GM23248 (cell line): ENCODE measurements at places on chromosomes 1 and 21.

GRCh38 chr1:215557504-215557903, 9.6 kb upstream of the KCTD3 start:
- no peak for DNase-seq

DNA sequence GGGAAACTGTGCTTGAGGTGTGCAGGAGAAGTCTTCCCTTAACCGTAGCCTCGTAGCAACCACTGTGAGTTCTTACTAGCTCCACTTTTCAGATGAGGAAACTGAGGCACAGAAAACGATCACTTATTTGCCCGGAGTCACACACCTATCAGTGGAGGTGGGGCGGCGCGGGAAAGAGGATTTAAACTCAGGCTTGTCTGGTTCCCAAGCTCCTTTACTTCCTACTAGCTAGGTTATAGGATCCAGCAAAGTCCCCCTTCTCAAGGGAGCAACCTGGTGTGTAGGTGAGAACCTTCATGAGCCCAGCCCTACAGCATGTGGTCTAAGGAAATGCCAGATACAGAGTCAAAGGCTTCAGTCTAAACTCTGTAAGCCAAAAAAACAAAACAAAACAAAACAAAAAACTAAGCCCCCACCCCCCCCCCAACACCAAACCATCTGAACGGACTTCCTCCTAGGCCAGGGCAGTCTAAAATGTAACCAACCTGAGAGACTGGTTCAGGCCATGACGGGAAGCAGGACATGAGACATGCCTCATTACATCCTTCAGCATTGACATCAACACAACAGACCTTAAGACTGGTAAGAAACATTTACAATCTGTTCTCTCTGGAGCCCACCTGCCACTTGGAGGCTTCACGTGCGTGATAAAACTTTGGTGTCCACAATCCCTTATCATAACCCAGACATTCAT, 709 bp upstream of the FBXO42 start:
- no peak for DNase-seq

DNA sequence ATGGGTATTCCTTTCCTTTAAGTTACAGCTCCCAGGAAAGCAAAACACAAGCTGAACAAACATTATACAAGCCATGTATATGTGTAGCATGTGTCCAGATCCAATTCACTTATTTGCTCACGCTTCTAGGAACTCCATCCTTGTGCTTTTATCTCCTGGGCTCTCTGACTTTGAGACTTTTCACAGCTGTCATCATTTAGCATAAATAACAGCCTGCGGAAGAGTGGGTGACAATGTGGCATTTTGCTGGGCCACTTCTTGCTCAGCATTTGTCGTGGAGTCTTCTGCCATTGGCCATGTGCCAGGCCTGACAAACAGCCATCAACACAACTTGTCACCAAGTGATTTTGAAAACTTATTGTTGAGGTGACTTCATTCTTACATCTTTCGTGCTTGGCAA, 164.3 kb downstream of the KIF26B start:
- no peak for DNase-seq

DNA sequence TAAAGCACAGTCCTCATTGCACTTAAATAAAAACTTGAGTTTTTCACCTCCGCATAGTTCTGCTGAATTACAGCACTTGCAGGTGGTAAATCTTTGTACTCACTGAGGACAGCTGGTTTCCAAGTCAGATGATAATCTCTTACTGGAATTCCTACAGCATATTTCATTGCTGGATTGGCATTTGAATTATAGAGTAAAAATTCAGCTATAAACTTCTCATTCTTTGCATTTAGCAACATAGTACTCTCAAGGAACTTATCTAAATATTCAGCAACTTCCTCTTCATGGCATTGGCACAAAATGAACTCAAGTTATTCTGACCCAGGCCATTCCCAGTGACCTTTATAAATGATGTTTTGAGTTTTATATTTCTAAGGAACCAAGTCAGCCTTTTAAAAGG, 23.4 kb downstream of the GORAB start:
- no peak for DNase-seq

DNA sequence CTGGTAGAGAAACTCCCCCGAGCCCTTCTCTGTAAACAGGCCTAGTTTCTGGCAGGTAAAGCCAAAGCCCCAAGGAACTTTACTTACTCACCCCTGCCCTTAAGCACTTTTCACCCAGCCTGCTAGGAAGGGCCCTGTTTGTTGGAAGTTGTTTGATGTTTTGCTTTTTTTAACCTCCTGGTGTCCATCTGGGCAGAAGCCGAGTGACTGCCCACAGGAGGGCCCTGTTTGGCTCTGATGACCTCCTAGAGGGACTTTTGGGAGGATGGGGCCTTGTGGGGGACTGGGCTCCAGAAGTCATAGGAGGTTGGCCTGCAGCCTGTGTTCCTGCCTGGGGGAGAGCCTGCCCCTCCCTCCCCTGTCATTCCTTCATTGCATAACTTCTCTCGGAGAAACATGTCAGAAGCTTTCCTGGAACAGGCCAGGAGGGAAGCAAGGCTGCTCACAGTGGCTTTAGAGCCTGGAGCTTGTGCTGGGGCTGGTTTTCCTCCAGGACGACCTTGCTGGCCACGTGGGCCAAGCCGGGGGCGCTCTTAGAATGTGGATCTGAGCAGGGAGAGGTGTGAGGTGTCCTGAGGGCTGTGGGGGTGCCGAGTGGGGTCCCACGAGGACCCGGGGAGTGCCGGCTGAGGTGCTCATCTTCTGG, 33.9 kb downstream of the COQ8A start:
- DNase-seq: peak; percentile 40

DNA sequence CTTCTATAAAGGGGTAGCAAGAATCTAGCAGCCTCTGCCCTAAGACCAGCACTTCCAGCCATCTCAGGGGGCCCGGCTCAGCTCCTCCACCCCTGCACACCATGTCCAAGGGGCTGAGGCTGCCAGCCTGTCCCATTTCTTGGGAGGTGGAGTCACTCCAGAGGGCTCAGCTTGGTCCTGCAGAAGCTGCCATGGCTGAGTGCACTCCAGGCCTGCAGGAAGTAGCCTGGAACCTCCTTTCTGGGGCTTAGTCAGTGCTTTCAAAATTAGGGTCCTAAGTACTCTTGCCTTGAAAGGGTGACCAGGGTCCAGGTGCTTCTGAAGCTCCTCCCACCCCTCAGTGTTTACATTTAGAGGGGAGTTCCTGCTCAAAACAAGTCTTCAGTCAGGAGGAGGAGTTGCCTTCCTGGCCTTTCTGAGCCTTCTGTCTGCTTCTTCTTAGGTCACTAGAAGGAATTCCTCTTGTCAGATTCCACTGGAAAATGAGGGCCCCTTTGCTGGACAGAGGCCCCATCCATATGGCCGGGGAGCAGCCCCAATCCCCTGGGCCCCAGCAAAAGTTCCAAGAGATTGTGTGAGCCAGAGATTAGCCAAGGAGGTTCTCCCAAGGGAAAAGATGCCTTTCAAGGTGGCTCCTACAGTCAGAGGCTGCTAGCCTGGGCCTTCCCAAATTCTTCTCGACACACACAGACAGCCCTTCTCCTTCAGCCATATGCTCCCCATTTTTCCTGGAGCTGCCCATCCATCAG, 128.1 kb upstream of the VAMP3 start:
- DNase-seq: peak; percentile 41

- peak; percentile 78 for DNase-seq
Observed at GRCh38 chr1:22418933-22419382, 32.7 kb upstream of the ZBTB40 start.

DNA sequence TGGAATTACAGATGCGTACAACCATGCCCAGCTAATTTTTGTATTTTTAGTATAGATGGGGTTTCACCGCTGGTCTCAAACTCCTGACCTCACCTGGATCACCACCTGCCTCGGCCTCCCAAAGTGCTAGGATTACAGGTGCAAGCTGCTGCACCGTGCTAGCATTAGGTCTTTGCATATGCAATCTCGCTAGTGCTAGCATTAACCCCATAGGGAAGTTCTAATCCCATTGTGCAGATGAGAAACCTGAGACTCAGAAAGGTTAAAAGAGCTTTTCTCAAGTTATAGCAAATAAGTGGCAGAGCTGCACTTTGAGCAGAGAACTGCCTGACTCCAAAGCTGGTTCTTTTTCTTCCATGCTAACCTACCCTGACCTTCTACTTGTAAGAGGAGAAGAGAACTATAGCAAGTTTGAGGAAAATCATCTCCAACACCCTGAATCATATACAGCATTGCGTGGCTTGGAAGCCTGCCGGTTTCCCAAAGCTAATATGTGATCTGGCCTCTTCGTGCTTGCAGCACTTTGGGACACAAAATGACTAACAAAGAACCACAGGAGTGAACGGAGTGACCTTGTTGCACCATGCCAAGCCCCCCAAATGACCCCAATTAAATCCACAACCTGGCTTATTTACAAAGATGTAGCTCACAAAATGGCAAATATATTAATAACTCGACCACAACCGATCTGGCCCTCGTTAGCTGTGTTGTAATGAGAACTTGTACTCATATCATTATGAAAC, 185.1 kb downstream of the TM2D1 start:
- peak; percentile 25 for DNase-seq

GRCh38 chr21:35410656-35411055, 361.6 kb upstream of the RUNX1 start:
- DNase-seq: no peak

GRCh38 chr1:203101813-203102634, 16.2 kb upstream of the MYOG start:
- DNase-seq: no peak

DNA sequence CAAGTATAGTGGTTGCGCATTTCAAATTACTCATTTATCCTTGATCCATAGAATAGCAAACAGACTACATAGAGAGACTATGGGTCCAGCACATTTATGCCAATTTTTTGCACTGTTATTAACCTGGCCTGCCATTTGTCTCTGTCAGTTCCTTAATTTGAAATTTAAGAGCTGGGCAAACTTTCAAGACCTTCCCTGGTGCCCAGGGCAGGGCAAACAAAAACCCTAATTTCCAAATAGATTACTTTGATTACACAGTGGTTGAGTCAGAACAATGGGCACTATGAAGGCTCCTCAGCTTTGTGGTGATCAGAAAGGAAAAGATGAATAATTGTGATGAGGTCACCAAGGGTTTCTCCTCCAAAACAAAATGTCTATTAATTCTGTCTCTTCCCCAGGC, 80.6 kb downstream of the TNFSF18 start:
- peak; percentile 74 for DNase-seq

DNA sequence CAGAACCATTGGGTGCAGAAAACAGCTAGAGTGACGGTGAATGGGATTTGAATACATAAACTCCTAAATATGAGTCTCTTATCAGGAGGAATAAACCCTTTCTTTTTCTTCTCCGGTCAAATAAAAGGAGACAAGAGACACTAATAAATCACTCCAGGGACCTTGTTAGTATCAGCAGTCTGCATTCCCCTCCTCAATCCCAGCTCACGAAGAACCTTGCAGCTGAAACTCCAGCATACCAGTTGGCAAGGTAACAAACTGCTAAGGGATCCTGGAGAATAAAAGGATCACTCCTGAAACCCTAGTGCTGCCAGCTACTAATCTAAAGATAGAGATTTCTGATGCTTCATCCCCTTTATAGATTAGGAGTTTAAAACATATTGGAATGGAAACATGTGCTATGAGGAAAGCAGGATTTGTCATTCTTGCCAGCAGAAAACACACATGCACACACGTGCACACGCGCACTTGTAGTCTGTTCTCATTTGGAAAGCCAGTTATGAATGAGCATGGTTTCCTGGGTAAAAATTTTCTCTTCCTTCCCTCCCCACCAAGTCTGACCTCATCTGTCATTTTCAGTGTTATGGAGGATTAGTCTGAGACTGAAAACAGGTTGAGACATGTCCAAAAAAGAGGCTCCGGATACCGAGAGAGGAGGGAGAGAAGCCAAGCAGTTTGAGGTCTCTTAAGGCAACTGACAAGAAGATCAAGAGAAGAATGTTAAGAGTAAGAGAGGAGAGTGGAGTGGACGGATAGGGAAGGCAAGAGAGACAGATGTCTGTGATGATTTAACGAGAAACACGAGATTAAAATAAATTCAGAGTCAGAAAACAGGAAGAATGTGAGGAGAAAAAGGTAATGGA, 10.9 kb downstream of the IER5 start:
- peak; percentile 58 for DNase-seq

GRCh38 chr1:213657013-213657412, 330.8 kb upstream of the PROX1 start:
- DNase-seq: no peak

DNA sequence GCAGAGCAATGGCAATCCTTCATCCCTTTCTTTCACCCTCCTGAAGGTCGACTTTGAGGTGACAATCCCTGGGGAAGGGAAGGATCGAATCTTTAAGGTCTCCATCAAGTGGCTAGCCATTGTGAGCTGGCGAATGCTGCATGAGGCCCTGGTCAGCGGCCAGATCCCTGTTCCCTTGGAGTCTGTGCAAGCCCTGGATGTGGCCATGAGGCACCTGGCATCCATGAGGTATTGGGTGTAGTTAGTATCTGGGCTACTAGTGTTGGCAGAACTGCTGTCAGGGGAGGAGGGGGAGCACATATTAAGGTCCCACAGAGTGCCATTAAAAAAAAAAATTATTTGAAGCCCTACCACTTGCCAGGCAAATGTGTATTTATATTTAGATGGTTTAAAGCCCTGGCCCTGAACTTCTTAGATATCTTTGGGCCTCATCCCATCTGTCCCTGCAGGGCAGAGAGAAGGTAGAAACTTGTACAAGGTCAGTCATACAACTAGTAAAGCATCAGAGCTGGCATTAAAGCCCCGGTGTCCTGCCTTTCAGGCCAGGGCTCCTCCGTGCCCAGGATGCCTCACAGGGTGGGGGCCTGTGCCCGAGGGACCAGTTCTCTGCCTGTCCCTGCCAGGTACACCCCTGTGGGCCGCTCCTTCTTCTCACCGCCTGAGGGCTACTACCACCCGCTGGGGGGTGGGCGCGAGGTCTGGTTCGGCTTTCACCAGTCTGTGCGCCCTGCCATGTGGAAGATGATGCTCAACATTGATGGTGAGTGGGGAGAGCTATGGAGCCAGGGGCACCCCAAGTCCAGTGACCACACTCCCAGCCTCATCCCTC, 10.3 kb downstream of the AGO1 start:
- no peak for DNase-seq

GRCh38 chr21:45917241-45917640, 64.3 kb upstream of the COL6A1 start:
- DNase-seq: no peak

DNA sequence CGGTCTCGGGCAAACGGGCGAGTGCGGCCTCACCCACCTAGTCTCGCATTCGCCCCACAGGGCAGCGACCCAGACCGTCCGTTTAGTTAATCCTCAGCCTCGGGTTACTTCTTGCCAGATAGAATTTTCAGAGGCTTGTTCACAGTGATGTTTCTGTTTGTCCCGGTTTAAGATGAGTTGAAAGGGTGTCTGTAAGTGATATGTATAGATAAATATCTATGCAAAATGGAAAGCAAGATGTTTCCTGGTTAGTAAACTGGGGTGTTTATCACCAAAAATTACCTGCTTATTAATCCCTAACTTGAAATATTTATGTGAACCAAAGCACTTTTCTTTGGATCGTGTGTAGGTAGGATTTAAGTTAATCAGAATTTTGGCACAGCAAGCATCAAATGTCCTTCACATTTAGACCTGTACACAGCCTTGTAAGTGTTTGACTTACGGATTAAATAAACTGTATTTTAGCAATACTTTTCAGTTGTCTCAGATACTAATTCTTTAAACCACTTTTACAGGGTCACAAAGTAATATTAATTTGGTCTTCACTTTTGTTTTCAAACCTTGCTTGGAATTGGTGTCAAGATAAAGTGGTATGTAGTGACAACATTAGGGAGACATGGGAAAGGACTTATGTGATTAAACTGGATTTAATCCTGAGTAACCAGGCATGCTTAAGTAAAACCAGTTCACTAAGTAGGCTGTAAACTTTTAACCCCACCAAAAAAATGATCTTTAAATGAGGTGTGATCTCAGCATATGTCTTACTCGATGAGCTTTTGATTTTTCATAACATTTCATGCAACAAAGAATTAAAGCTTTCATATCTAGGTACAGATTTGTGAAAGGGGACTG, 914 bp downstream of the ZNF326 start:
- DNase-seq: peak; percentile 48
